Naive thymus-derived CD4-positive, alpha-beta T cell (primary cell): ENCODE measurements at places on chromosomes 5 and 9.

- H3K27me3 ChIP-seq = no peaks in the 10 kb centered on the region
- H3K27ac ChIP-seq = peak overlapping the region; percentile 63
- H3K4me1 ChIP-seq = peaks cover 35% of the 10 kb centered on the region
- H3K36me3 ChIP-seq = no peaks in the 10 kb centered on the region
- peak overlapping the region; percentile 6 for H3K4me3 ChIP-seq
Measured at GRCh38 chr5:110054240-110054639, 364.5 kb downstream of the MAN2A1 start.

DNA sequence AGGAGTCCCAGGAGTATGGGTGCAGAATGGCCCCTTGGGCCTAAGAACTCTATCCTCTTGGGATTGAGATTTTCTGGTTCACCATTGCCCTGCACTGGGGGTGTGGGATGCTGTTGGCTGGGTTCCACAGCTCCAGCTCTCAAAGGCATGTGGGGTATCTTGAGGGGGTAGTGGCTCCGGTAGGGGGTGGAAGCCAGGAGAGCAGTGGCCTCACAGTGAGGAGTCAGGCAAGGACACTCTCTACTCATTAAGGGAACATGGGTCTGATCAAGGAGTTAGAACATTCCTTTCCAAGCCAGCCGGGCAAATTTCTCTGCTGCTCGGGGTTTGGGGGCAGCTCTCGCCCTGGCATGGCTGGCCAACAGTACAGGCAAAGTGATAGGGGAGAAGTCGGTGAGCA is 33.0 kb downstream of the LARP1 start:
- H3K27ac ChIP-seq = peak overlapping the region; percentile 34
- no peak overlapping the region for H3K4me3 ChIP-seq
- H3K27me3 ChIP-seq = no peaks in the 10 kb centered on the region
- peaks cover 22% of the 10 kb centered on the region for H3K4me1 ChIP-seq

DNA sequence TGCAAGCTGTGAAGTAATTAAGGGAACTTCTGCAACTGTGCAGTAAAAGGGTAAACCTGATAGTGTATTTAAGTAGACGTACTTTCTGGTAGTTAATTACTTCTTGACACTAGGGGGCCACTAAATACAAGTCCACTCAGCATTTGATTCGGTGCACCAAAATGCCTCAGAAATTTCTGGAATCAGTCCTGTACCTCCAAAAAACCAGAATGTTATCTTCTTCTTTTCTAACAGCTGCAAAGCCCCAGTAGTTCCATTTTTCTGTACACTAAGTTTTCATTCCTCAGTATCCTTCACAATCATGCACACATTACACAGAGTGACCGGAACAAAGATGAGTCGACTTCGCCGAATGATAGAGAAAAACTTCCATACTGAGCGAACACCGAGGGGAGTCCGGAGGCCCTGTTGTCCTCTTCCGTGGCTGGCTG is 484 bp downstream of the GFM2 start:
- peak overlapping the region; percentile 98 for H3K4me3 ChIP-seq
- peaks cover 31% of the 10 kb centered on the region for H3K36me3 ChIP-seq
- H3K27ac ChIP-seq = peak overlapping the region; percentile 81
- H3K4me1 ChIP-seq = peaks cover 22% of the 10 kb centered on the region
- H3K27me3 ChIP-seq = no peaks in the 10 kb centered on the region

- no peaks in the 10 kb centered on the region for H3K4me1 ChIP-seq
- no peak overlapping the region for H3K4me3 ChIP-seq
- no peak overlapping the region for H3K27ac ChIP-seq
- H3K27me3 ChIP-seq = no peaks in the 10 kb centered on the region
- no peak for DNase-seq
Measured at GRCh38 chr9:136759436-136760325, 1.6 kb upstream of the LCN8 start.

GRCh38 chr9:72600671-72601070 is 79.3 kb downstream of the TMC1 start:
- DNase-seq = no peak
- H3K4me3 ChIP-seq = no peak overlapping the region
- no peaks in the 10 kb centered on the region for H3K4me1 ChIP-seq

DNA sequence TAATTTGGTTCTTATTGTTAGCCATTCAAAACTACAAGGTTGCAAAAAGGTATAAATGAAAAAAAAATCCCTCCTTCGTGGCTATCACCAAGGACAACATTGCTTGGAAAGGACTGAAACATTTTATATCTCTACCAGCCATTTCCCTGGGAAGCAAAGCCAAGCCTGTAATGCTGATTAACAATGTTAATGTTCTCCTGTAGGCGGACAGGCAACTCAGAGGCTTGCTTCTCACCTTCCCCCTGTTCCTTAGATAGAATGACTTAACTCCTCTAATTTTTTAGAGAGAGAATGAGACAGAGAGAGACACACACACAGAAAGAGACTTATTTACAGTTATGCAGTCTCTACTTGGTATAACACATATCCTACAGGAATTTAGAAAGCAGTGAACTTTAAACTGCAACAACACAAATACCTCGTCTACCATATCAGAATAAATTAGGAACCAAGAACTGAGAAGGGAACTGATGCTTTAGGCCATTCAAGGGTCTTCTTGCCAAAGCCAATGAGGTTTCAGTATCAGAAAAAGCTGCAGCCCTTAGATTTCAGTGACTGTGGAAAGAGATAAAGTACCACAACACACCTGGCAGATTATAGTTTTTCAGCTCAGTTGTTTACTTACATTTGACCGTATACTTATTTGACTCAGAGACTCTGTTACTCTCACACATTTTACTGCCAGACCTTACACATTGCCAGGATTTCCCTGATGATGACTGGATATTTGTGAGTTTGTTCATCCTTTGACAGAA is 20.9 kb upstream of the MAN2A1 start:
- no peaks in the 10 kb centered on the region for H3K4me1 ChIP-seq
- H3K27ac ChIP-seq = no peak overlapping the region
- no peaks in the 10 kb centered on the region for H3K36me3 ChIP-seq
- no peak for DNase-seq
- H3K27me3 ChIP-seq = no peaks in the 10 kb centered on the region

DNA sequence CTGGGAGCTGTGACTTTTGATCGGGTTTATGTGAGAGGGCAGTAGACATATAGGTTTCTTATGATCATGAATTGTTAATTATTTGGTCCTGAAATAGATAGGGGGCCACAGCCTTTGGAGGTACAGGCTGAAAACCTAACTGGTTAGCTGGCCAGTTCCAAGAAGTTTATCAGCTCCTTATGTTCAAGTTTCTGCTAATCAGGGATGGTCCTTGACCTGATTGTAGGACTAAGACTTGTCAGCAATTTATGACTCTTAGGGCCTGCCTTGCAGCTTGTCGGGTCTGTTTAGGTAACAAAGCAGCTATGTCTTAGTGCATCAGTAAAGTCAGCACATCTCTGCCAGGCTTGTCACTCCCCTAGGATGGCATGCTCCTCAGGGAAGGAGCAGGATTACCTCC is 151.8 kb upstream of the RUSC2 start:
- H3K4me3 ChIP-seq = no peak overlapping the region
- H3K27ac ChIP-seq = no peak overlapping the region
- H3K4me1 ChIP-seq = no peaks in the 10 kb centered on the region
- no peak for DNase-seq
- H3K27me3 ChIP-seq = no peaks in the 10 kb centered on the region
- no peaks in the 10 kb centered on the region for H3K36me3 ChIP-seq

GRCh38 chr5:57338068-57338867 is 144.3 kb downstream of the ACTBL2 start:
- H3K4me3 ChIP-seq = no peak overlapping the region
- H3K27ac ChIP-seq = no peak overlapping the region
- peak; percentile 2 for DNase-seq
- H3K4me1 ChIP-seq = no peaks in the 10 kb centered on the region

- H3K36me3 ChIP-seq = no peaks in the 10 kb centered on the region
- DNase-seq = no peak
- H3K4me3 ChIP-seq = no peak overlapping the region
- no peaks in the 10 kb centered on the region for H3K27me3 ChIP-seq
- peaks cover 26% of the 10 kb centered on the region for H3K4me1 ChIP-seq
Measured at GRCh38 chr9:99852617-99853016, 30.9 kb downstream of the NR4A3 start.

DNA sequence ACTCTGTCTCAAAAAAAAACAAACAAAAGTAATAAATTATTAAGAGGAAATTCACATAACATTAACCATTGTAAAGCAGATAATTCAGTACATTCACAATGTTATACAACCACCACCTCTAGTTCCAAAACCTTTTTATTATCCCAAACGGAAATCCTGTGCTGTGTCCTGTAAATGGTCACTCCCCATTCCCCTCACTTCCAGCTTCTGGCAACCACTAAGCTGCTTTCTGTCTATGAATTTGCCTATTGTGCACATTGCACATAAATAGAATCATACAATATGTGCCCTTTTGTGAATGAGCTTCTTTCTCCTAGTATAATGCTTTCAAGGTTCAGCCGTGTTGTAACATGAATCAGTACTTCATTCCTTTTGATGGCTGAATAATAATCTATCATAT is 20.8 kb downstream of the C9orf152 start:
- no peak for DNase-seq
- no peaks in the 10 kb centered on the region for H3K27me3 ChIP-seq
- H3K27ac ChIP-seq = no peak overlapping the region

GRCh38 chr9:137310189-137311052 is 8.3 kb upstream of the NRARP start:
- H3K4me3 ChIP-seq = no peak overlapping the region
- no peaks in the 10 kb centered on the region for H3K4me1 ChIP-seq
- H3K27ac ChIP-seq = no peak overlapping the region
- H3K27me3 ChIP-seq = no peaks in the 10 kb centered on the region
- DNase-seq = no peak
- no peaks in the 10 kb centered on the region for H3K36me3 ChIP-seq

DNA sequence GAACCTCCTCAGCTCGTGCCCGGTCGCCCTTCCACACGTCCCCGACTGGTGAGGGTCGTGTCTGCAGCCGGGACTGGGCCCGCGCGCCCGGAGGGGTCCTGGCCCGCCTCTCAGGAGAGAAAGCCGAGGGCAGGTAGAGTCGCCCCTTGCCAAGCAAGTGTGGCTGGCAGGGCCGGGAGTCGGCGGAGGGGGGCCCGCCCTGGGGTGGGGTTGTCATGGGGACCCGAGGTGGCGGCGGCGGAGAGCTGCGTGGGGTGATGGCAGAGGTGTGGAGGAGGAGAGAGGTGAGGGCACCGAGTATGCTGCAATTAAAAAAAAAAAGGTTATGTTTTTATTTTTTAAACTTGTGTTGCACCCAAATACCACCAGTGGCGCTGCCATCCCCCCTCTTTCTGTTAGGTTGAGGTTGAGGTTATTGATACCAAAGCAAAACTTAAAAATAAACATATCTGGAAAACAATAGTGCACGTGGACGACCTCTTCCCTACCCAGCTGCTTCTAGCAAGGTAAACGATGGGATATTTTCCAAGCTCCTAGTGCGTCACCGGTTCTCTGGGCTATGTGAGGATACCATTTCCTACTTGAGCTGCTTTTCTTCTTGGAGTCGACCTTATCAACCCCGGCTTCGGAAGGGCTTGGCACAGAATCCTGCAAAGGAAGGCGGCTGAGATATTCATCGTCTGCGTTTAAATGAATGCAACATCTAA is 660 bp downstream of the SCAMP1 start:
- peak overlapping the region; percentile 99 for H3K4me3 ChIP-seq
- no peaks in the 10 kb centered on the region for H3K36me3 ChIP-seq
- peak; percentile 74 for DNase-seq
- H3K27me3 ChIP-seq = no peaks in the 10 kb centered on the region

DNA sequence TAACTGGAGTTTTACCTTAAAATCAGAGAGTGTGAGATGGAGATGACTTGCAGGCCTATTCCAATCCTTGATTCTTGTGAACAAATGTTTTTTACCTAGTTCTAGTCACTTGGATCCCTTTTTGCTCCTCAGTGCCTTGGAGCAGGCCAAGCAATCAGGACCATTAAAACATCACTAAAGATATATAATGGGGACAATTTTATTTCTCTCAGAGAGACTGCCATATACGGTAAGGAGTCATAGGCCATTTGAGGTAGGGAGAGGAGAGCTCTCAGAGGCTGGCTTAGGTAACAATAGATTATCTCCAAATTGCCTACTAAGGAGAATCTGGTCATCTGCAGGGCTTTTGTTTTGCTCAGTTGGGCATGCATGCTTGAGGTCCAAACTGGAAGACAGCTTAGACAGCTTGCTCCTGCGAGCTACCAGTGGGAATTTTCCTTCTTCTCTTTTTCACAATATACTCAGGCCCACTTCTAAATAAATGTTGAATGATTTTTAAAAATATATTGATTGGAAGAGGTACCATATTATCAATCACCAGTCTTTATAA is 44.0 kb downstream of the FREM1 start:
- no peaks in the 10 kb centered on the region for H3K36me3 ChIP-seq
- no peak for DNase-seq
- H3K4me3 ChIP-seq = no peak overlapping the region
- H3K27me3 ChIP-seq = no peaks in the 10 kb centered on the region
- H3K27ac ChIP-seq = no peak overlapping the region
- H3K4me1 ChIP-seq = no peaks in the 10 kb centered on the region

- no peak for DNase-seq
- H3K27me3 ChIP-seq = no peaks in the 10 kb centered on the region
- no peak overlapping the region for H3K4me3 ChIP-seq
- no peak overlapping the region for H3K27ac ChIP-seq
- H3K36me3 ChIP-seq = no peaks in the 10 kb centered on the region
- H3K4me1 ChIP-seq = no peaks in the 10 kb centered on the region
Measured at GRCh38 chr5:38207343-38207742, 51.0 kb upstream of the EGFLAM start.

DNA sequence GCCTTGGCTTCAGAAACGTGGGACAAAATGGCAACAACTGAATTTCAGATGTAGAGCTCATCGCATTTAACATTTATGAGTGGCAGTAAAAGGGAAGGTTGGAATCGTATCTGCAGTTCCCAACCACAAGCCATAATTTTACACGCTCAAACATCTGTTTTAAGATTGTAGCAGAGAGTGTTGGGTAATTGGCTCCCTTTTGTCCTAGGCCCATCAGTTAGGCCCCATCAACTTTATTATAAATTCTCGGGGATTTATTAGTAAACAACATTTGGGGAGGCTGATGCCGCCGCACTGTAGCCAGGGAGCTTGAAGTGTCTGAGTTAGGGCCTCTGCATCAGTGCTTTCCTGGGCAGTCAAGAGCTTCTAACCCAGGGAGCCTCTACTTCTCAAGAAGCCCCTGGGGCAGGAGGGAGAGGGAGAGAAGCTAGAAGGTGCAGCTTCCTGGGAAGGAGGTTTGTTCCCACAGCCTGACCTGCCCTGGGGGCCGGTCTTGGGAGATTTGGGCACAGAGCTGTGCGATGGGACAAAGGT is 66.2 kb downstream of the HSPA4 start:
- H3K36me3 ChIP-seq = no peaks in the 10 kb centered on the region
- H3K27me3 ChIP-seq = no peaks in the 10 kb centered on the region
- no peak overlapping the region for H3K4me3 ChIP-seq
- no peak overlapping the region for H3K27ac ChIP-seq
- DNase-seq = no peak

DNA sequence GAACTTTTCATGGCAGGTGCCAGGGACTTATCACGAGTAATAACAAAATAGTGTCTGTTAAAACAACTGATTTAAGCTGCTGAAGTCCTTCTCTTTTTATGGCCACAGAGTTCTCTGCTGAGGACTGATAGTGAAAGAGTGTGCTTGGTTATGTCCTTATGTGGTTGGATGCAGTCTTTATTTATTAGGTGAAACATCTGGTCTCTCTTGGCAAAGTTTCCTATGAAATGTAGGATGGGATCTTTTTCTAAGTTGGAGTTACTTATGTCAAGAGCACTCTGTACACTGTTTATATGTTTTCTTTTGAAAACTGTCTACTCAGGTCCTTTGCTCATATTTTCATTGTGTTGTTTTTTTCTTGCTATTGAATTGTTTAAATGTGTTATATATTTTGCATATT is 1816.1 kb upstream of the C9orf72 start:
- no peaks in the 10 kb centered on the region for H3K36me3 ChIP-seq
- H3K4me1 ChIP-seq = no peaks in the 10 kb centered on the region
- H3K27me3 ChIP-seq = no peaks in the 10 kb centered on the region
- H3K4me3 ChIP-seq = no peak overlapping the region
